ENCODE measurements at places on chromosomes 7 and 10.

DNA sequence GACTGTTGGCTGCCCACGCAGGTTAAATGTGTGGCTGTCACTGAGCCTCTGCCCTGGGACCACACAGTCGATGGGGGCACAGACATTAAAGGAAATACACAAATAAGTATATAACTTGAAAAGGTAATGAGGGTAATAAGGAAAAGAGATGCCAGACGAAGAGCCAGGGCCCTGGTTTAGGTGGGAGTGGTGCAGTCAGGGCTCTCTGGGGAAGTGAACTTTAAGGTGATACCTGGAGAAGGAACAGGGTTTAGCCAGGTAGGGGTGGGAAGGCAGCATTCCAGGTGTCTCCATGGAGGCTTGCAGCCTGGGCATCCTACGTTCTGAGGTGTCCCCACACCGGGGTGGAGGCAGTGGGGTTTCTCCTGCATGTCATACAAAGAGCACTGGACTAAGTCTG lies 50.4 kb downstream of the UNC5B start:
- DNase-seq: no peak

DNA sequence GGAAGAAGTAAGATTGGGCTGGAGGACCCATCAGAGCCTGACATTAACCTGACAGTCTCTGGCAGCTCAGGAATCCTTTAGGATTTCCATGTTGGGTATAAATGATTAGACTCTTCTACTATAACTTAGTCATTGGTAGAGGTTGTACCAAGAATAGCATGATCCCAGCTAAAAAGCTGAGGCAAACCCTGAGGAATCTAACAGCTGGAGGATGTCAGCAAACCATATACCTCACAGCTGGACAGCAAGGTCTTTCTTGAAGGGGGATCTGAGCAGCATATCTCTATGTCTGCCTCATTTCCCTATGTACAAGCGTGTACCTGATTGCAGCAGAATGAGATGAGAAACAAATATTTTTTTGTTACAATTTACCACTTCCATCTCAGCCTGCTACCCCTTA lies 103.2 kb downstream of the NPSR1 start:
- no peak for DNase-seq

GRCh38 chr7:94288096-94288495 lies 106.6 kb upstream of the COL1A2 start:
- DNase-seq: no peak

DNA sequence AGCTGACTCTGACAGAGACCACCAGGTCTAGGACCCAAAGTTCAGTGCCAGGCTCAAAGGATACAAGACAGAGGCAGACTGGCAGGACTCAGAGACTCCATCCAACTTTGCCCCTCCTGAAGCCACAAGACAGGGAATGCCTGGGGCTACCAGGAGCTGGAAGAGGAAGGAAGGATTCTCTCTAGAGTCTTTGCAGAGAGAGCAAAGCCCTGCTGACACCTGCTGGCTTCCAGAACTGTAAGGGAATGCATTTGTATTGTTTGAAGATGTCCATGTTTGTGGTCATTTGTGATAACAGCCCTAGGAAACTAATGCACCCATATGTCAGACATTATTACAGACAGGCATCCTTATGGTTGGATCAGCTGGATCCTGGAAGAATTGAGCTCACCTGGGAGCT lies 132.3 kb upstream of the C7orf33 start:
- DNase-seq: no peak

DNA sequence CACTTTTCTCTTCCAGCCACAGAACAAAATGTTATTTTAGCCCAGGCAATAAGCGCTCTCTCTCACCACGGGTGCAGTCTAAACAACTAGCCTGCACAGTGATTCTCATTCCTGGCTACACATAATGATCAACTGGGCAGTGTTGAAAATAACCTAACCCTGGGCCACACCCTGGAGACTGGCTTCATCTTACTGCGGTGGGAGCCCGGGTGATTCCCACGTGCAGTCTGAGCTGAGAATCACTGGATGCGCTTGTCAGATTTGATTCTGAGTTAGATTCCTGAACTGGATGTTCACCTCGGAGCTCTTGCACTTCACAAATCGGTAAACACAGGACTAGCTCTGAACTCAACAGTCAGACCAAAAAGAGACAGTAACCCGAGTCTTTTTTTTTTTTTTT lies 14.9 kb downstream of the ZC3HAV1 start:
- no peak for DNase-seq

DNA sequence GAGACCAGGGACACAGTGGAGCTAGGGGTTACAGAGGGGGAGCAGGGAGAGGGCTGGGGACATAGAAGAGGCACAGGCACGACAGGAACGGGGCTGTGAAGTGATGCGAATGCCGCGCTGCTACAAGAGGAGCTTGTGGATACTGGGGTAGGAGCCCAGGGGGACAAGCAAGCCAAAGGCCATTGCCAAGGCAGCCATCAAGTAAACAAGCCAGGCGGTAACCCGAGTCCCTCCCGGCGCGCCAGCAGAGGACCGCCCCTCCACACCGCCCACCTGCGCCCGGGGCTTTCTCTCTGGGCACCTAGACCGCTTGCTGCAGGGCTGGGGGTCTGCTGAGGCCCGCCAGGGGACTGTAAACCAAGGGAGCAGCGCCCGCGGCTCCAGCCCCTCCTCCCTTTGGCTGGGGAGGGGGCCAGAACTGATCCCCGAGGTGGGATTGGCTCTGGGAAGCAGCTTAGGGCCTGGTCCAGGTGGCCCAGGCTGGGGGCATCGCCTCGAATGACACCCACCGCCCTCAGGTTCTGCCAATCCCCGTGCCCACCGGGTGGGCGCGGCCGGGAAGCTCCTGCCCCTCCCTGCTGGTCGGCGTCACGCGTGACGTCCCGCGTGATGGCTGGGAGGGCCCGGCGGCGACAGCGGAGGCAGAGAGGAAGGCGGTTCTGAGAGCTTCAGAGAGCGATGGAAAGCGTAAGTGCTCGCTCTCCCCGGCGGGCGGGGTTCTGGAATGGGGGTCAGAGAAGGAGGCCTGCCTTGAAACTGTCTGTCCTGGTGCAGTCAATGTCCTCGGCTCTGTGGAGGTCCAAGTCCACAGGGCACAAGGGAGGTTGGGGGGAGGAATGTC lies 982 bp downstream of the SFXN3 start:
- DNase-seq: peak; percentile 77

DNA sequence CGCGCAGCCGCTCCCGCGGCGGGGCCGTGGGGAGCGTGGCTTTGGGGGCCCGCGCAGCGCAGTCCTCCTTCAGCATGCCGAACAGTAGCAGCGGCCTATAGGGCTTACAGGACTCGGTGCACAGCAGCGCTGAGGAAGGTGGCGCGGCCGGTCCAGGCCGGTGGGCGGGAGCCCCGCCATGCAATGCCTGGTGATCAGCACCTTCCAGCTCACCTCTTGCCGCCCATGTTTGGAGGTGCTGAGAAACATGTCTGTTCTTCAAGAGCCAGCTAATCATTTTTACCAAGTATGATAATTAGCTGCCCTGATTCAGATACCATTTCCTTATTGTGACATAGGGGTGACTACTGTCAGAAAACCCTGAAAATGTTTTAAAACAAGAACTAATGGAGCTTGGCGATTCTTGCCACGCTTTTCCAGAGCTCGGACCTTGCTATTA lies 33.5 kb upstream of the SFTPD start:
- no peak for DNase-seq

DNA sequence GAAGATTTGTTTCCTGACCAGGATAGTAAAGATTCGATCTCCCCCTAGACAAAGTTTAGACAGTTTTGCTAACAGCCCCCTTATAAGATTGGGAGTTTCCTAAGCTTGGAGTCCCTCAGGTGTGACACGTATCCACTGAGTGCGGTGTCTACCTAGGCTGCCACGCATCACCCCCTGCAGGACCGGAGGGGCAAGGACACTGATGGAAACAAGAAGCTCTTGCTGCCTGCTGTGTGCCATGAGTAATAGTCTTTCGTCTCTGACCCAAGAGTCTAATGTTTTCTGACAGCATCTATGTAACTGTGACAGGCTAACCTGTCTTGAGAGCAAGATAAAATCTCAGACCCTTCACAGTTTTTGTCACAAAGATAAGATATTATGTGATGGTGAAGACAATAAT lies 173.5 kb downstream of the SEMA3E start:
- no peak for DNase-seq

- DNase-seq: no peak
Observed at GRCh38 chr7:148276314-148277041, 314.1 kb upstream of the C7orf33 start.

Measured in stimulated activated CD4-positive, alpha-beta T cell treated with anti-CD3 and anti-CD28 coated beads, Interleukin-4, amount 100 ng/mL, for 4 hours (primary cell).